ENCODE measurements at places on chromosomes 6 and 20.

DNA sequence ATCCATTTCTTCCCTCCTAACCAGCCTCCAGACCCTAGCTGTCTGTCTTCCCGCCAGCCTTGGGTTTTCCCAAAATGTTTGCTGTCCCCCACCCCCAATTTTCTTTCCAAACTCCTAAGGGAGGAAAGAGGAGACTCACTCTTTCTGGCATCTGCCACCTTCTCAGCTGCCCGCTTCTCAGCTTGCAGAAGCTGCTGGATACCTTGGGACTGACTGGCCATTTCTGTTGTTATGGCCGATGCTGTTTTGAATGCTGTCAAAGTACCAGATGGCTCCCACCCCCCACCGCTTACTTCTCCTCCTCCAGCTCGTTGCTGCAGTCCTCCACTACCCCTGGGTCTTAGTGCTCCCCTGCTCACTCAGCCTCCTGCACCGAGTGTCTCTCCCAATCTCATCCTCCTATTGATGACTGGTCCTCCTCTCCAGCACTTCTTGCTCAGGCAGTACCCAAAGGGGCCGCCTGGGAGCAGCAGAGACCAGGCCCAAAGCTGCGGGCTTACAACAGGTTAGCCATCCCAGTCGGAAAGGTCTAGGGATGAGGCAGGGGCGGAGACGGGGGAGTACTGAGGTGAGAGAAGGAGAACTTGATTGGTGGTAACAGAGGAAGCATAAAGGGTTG is at the start of gene ATP6V1G2:
Gene ATP6V1G2 (minus strand): TSS at position 270 of the 619 bp plus-strand sequence. CDS start 49 bp downstream, at position 221.
- DNase-seq: peak; percentile 77
- H3K27ac ChIP-seq: peak within 1 kb of the TSS; percentile 97
- no peaks in the 10 kb centered on the region for H3K36me3 ChIP-seq
- no peaks in the 10 kb centered on the region for H3K27me3 ChIP-seq
- H3K4me3 ChIP-seq: peak within 1 kb of the TSS; percentile 84

GRCh38 chr6:32659856-32660595 is 6.4 kb downstream of the HLA-DQB1 start:
- peaks cover 51% of the 10 kb centered on the region for H3K36me3 ChIP-seq
- no peaks in the 10 kb centered on the region for H3K27me3 ChIP-seq
- DNase-seq: peak; percentile 18
- peaks cover 88% of the 10 kb centered on the region for H3K4me1 ChIP-seq

GRCh38 chr20:57458400-57459160 is 66.4 kb downstream of the CTCFL start:
- H3K27ac ChIP-seq: no peak overlapping the region
- H3K27me3 ChIP-seq: no peaks in the 10 kb centered on the region
- DNase-seq: no peak
- H3K36me3 ChIP-seq: no peaks in the 10 kb centered on the region
- H3K4me1 ChIP-seq: peaks cover 23% of the 10 kb centered on the region
- H3K4me3 ChIP-seq: no peak overlapping the region

- DNase-seq: no peak
- H3K4me3 ChIP-seq: peak overlapping the region; percentile 92
Measured at GRCh38 chr6:158909938-158910337, 90.1 kb downstream of the RSPH3 start.

DNA sequence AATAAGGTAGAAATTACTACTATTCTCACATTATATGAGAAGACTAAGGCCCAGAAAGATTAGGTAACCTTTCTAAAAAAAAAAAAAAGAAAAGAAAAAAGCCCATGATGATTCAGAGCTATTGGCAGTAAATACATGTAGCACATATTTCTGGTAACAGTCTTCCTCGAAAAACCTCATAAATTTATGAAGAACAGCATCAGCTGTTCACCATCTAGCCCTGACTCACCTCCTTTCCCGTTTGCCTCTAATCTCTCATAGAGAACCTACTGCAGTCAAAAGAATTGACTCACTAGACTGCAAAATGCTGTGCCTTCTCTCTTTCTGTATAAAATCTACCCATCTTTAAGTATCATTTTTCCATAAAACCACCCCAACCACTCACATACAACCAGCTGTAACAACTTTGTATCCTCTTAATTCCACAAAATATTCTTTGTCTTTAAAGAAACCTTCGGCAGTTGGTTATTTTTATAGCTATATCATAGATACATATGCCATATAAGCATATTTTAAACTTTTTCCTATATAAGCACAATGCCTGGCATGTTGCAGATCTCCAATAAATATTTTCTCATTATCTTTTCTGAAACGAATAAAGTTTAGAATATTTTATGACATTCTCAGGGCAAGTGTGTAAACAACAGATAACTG is 152.7 kb upstream of the ENPP5 start:
- H3K4me1 ChIP-seq: no peaks in the 10 kb centered on the region
- H3K4me3 ChIP-seq: no peak overlapping the region
- H3K27me3 ChIP-seq: peaks cover 9% of the 10 kb centered on the region
- H3K36me3 ChIP-seq: no peaks in the 10 kb centered on the region
- no peak overlapping the region for H3K27ac ChIP-seq
- DNase-seq: no peak

GRCh38 chr6:27358786-27359185 is 29.8 kb upstream of the ZNF391 start:
- H3K27me3 ChIP-seq: peaks cover 11% of the 10 kb centered on the region
- H3K4me1 ChIP-seq: no peaks in the 10 kb centered on the region
- peaks cover 20% of the 10 kb centered on the region for H3K36me3 ChIP-seq

DNA sequence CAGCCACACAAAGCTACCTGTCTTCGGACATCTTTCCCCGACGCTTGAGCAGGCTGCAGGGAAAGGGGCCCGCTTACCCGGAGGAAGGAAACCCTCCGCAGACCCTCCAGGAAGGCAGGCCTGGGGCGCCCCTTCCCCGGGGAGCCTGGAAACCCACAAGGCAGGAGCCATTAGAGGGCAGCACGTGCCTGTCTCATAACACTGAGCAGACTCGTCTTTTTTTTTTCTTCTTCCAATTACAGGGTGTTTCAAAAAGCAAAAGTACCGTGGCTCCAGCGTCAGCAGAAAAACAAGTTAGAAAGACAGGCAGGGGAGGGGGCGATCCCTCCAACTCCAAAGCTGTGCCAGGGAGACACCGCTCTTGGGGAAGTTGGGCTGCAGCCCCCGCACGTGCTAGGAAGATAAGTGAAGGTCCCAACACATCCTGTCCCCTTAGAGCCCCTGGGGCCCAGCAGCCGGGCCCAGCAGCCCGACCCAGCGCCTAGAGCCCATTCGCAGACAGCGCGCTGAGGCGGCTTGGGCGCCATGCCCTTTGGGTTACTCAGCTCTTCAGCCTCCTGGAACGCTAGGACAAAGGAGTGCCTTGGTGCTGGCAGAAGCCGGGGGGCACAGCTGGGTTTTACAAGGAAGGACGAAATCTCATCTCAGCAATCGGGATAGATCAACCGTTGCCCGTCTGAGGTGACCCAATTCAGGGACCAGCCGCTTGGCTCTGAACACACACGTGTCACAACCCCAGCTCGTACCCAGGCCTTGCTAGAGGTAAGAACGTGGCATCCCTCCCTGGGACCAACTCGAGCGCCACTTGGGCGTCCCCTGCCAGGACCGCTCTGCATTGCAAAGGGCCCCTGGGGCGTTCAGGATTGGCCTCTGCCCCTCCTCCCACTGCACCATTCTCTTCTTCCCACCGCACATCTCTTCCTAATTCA is 136.3 kb downstream of the LY86 start:
- peak; percentile 38 for DNase-seq
- peak overlapping the region; percentile 67 for H3K4me3 ChIP-seq
- H3K36me3 ChIP-seq: peaks cover 5% of the 10 kb centered on the region
- peaks cover 12% of the 10 kb centered on the region for H3K4me1 ChIP-seq

- peaks cover 21% of the 10 kb centered on the region for H3K4me1 ChIP-seq
- H3K27ac ChIP-seq: peak overlapping the region; percentile 90
- H3K4me3 ChIP-seq: peak overlapping the region; percentile 94
- DNase-seq: peak; percentile 51
- H3K36me3 ChIP-seq: peaks cover 15% of the 10 kb centered on the region
Measured at GRCh38 chr20:36093025-36093803, 61.3 kb upstream of the EPB41L1 start.

- H3K4me3 ChIP-seq: no peak overlapping the region
- no peaks in the 10 kb centered on the region for H3K4me1 ChIP-seq
- H3K27me3 ChIP-seq: no peaks in the 10 kb centered on the region
- no peak overlapping the region for H3K27ac ChIP-seq
Measured at GRCh38 chr20:56987986-56988385, 278.5 kb downstream of the BMP7 start.

DNA sequence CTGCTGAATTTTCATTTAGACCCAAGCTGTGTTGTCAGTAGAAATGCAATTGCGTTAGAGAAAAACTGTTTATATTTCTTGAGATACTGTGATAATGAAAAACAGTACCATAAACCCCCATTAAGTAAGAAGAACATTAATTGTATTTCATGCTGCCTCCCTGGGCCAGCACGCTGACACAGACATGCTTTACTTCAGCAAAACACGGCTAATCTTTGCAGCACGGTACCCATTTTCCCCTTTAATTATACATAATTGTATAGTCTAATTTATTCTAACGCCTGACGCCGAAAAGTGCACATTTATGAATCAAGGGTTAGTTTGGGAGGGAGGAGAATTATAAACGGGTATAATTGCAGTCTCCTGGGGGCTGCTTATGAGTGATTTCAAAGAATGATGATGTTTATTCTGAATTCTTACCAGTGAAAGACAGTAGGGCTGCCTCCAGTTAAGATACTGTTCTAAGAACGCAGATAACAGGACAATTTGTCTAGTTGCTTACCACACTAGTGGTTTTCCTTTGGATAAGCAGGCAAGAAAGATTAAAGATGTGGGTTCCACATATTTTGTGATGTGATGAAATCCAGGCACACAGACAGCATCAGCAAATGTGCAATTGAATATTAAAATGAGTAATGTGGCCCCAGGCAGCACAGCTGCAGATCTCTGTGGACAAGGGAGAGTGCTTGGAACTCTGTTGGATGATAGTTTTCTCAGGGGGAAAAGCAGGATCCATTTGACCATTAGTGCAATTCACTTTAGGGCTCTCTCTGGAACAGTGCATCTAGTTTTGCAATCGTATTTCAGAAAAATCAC is 4.7 kb upstream of the SULF2 start:
- peaks cover 25% of the 10 kb centered on the region for H3K27me3 ChIP-seq
- no peaks in the 10 kb centered on the region for H3K36me3 ChIP-seq
- H3K4me1 ChIP-seq: peaks cover 11% of the 10 kb centered on the region
- no peak for DNase-seq

DNA sequence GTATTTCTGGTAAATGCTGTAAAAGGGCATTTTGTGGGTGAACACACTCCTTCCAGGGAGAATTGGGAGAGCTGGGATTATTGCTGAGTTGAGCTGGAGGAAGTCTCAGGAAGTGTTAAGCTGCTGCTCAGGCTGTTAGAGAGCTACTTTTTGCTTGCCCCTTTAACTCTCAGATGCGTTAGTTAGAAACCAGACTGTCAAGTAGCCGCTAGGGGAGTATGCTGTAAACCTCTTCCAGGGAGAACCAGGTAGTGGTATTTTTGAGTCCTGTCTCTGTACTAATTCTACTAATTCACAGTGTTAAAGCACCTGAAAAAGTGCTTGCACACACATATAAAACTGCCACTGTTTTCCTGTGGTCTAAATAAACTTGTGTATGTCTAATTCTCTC is 6.6 kb upstream of the GFRAL start:
- H3K36me3 ChIP-seq: no peaks in the 10 kb centered on the region
- no peak overlapping the region for H3K27ac ChIP-seq
- H3K27me3 ChIP-seq: no peaks in the 10 kb centered on the region
- no peaks in the 10 kb centered on the region for H3K4me1 ChIP-seq
- DNase-seq: no peak
- H3K4me3 ChIP-seq: no peak overlapping the region

GRCh38 chr6:137877606-137878005 is 10.5 kb downstream of the TNFAIP3 start:
- peaks cover 29% of the 10 kb centered on the region for H3K36me3 ChIP-seq
- no peaks in the 10 kb centered on the region for H3K27me3 ChIP-seq
- peaks cover 11% of the 10 kb centered on the region for H3K4me1 ChIP-seq
- no peak overlapping the region for H3K4me3 ChIP-seq

- H3K36me3 ChIP-seq: no peaks in the 10 kb centered on the region
- no peaks in the 10 kb centered on the region for H3K4me1 ChIP-seq
- H3K27ac ChIP-seq: no peak overlapping the region
- H3K4me3 ChIP-seq: no peak overlapping the region
Measured at GRCh38 chr6:12813321-12813720, 96.8 kb downstream of the PHACTR1 start.

- no peak for DNase-seq
- no peaks in the 10 kb centered on the region for H3K4me1 ChIP-seq
- no peak overlapping the region for H3K27ac ChIP-seq
- no peaks in the 10 kb centered on the region for H3K36me3 ChIP-seq
- H3K4me3 ChIP-seq: no peak overlapping the region
Measured at GRCh38 chr20:59297686-59298085, 2.7 kb upstream of the EDN3 start.

GRCh38 chr20:63980317-63980805 is 571 bp upstream of the PRPF6 start:
- peak overlapping the region; percentile 94 for H3K4me3 ChIP-seq
- H3K4me1 ChIP-seq: peaks cover 58% of the 10 kb centered on the region
- H3K27ac ChIP-seq: peak overlapping the region; percentile 88
- no peaks in the 10 kb centered on the region for H3K27me3 ChIP-seq
- DNase-seq: no peak
- peaks cover 5% of the 10 kb centered on the region for H3K36me3 ChIP-seq

All from naive B cell (primary cell).